ENCODE measurements at places on chromosomes 12 and 14.
A peak's percentile ranks its signal among the peaks of the same experiment; 100 is the strongest.

DNA sequence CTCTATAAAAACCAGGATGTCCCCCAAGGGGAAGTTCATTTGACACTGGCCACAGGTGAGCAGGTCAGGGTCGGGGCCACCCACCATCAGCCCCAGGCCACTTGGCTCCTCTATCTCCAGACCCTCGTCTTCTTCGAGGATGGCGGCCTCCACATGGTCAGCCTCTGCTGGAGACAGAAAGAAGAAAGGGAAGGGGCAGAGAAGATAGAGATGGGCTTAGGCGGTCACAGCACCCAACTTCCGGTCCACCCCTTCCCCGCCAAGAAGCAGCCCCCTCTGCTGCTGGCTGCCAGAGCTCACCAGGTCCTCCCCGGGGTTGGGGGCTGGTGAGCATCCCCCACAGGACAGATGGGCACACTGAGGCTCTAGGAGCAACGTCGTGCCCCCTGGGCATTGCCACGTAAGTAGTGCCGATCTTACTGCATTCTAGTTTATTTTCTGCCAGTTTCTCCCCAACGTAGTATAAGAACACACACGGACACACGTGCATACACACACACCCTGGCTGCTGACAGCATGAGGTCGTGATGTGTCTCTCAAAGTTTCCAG, 14.2 kb downstream of the BCL11B start:
- no peak for DNase-seq

DNA sequence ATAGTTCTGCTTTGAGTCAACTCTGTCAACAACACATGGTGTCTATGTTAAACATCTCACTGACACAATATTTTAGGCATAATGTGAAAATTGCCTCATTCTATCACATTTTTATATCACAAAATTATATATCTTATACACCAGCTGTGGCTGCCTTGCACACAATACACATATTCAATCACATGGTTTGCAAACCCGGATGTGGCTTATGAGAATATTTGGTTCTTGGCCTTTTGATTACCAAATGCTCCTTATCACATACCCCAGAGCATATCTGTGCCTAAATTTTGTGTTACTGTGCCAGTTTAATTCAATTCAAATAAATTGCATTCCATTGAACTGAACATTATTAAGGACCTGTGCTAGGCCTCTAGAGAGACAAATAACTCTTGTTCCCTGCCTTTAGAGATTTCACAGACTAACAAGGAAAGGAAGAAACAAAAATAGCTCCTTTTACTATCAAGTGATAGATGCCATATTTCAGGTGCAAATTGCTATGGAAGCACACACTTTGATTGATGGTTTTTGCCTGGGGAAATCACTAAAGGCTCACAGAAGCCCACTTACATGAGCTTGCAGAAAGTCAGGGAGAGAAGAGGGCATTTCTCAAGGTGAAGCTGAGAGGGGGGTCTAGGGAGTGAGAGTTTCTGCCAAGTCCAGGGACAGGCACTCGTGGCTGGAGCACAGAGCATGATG, 63.4 kb downstream of the PPP1R36 start:
- no peak for DNase-seq

DNA sequence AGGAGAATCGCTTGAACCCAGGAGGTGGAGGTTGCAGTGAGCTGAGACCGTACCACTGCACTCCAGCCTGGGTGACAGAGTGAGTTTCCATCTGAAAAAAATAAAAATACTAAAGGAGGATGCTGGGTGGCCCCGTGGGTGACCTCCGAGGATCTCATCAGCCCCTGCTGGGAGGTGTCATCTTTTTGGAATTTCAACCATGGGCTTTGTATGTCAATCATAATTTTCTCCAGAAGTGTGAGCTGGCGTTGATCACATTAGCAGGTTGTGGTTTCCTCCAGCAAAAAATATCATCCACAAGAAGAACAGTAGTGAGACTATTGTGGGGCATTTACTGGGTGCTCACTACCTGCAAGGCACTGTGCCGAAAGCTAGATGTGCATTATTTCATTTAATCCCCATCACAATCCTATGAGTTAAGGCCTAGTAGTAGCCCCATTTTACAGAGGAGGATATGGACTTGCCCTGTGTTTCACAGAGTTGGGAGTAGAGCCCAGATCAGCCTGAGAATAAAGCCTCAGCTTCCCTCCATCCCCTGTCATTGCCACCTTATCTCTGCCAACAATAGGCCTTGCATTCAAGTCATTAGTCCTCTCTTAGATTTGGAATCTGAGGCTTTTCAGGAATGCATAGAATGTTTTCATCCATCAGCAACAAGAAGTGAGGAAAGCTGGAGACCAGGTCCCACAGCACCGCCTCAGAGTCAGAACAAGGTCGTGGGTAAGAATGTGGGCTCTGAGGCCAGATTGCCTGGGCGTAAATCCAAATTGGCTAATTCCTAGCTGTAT, 39.8 kb downstream of the SVOP start:
- peak; percentile 63 for DNase-seq

DNA sequence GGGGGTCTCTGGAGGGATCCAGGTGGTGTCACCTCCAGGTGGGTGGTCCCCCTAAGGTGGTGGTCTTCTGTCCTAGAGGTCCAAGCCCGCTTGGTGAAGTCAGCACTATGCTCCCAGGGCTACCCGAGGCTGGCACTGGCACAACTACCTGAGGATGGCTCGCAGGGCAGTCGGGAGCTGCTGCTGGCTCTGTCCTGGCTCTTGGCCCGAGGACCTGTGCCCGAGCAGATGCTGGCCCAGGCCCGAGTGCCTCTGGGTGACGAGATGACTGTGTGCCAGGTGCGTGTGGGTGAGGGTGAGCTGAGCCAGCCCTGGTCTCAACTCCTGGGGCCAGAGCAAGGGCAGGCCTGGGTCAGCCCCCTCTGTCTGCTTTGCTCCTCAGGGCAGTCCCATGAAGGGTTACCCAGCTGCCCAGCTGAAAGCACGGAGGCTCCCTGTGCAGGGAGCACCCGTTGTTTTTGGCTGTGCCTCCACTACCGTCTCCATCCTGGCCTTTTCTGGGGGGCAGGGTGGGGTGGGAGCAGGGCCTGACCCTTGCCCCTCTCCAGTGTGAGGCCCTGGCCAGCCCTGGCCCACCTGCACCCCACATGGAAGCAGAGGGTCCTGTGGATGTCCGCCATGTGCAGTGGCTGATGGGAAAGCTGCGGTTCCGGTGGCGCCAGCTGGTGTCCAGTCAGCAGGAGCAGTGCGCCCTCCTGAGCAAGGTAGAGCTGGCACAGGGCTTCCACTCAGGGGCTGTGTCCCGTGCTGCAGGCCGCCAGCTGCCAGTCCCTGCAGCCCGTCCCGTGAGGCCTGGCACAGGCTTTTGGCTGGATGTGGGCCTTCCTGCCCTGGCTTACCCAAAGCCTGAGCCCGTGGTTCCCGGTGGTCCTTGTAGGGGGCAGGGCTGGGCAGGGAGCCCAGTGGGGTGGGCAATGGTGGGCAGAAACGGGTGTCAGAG, 1.3 kb downstream of the TEDC1 start:
- no peak for DNase-seq

DNA sequence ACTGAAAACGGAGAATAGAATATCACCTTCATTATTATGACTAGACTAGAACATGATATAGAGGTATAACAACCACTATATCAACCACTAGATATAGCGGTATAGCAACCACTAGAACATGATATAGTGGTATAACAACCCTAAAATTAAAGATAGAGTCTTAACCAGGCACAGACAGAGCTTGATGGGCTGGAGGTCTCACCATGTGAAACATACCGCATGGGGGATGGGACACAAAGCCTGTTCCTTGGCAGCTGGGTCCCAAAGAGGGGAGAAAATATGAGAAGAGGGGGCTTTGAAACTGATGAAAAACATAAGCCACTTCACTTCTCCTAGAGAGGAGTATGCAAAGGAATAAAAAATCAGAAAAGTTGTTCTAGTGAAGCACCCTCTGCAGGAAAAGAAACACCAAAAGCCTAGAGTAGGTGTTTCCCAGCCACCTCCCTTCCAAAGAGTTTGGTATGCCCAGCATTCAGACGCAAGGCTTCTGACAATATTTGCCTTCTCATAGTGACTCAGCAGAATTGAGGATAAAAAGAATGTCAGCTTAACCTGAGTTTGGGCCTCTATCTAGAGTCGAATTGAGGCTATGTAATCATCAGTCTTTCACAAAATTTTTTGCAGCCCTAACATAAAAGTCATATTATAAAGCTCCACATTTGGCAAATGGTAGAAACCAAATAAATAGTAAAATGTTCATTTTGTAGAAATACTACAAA, 316.4 kb downstream of the NOVA1 start:
- peak; percentile 93 for DNase-seq

DNA sequence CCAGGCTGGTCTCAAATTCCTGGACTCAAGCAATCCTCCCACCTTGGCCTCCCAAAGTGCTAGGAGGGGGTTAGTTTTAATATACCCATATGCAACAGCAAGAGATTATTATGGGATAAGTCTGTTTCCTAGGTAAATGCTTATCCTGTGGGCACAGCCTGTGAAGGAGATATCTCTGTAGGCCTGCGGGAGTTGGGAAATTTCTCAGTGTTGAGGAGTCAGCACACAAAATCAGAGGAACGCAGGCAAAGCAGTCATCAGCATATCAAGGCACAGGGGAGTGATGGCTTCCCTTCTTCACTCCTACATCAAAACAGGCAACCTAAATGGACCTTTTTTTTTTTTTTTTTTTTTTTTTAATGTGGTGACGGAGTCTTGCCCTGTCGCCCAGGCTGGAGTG, 20.9 kb upstream of the TMED10 start:
- DNase-seq: no peak

DNA sequence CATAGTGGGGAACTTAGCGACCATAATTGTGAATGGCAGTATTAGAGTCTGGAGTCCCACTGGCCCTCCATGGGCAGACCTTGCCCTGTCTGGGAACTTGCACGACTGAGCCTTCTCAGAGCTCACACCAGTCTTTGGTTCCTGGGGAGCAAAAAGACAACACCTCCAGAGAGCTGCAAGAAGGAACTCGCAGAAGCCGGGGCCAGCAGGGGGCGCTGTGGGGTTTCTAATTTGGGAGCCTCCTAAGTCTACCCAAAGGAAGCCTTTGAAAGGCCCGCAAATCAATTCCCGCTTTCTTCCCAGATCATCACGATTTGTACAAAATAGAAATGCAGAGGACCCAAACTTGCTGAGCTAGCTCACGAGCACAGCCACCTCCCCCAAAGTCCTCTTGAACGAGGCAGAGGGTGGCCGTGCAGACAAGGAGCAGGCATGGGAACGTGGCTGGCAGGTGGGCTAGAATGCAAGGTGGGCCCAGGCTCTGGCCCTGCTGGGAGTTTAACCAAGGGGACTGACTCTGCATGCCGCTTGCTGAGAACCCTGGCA, 46.3 kb upstream of the FBXO21 start:
- peak; percentile 39 for DNase-seq

DNA sequence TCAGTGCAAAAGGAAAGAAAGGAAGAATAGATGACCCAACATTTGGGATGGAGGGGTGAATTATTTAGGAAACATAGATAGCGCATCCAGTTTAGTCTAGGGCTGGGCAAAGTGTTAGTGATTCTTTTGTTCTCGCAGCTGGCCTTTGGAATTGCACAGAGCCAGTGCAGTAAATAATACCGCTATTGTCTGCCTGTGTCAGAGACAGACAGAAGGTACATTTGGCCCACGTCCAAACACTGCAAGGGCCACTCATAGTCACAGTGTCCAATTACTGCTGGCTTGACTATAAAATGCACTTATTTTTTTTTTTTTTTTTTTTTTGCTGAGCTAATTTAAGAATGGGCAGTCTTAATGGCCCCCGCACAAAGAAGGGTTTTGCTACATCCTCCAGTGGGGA, 638.6 kb downstream of the BCL11B start:
- DNase-seq: no peak

DNA sequence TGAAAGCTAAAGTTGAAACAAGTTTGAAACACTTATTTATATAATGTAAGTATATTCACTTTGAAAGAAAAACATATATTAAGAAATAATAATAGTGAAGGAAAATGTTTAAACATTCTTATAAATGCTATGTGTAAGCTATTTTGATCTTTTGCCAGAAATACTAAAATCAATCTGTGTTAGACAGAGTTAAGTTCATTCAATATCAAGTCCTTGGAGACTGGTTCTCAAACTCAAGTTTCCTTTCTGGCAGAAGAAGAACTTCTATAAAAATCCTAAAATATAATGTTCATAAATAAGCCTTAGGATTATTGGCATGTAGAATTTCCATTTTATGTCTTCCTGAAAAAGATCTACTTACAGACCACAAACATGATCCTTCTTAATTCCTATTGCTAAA, 45.3 kb downstream of the TAOK3 start:
- DNase-seq: no peak

DNA sequence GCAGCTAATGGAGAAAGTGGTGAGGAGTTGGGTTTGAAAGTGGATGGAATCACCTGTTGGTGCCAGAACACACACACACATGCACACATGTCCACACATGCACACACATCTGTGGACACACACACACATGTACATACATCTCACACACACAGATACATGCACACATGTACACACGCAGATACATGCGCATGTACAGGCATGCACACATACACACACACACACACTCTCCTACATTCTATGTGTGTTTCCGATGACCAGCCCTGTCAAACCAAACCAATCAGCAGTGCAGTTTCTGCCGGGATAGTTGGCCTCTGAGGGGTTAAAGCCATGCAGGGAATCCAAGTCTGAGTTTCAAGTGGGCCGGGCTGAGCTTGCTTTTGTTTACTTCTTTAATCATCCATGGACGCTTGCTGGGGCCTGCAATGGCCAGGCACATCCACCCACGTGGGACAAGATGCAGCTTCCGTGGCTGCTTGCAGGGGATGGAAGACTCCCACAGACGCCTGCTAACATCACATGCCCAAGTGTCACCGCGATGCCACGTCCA, 52.5 kb downstream of the GALNT9 start:
- DNase-seq: no peak

GRCh38 chr12:26028953-26029735, 70.7 kb downstream of the RASSF8 start:
- DNase-seq: peak; percentile 79

GRCh38 chr12:54286042-54287030, 5.8 kb downstream of the HNRNPA1 start:
- no peak for DNase-seq

DNA sequence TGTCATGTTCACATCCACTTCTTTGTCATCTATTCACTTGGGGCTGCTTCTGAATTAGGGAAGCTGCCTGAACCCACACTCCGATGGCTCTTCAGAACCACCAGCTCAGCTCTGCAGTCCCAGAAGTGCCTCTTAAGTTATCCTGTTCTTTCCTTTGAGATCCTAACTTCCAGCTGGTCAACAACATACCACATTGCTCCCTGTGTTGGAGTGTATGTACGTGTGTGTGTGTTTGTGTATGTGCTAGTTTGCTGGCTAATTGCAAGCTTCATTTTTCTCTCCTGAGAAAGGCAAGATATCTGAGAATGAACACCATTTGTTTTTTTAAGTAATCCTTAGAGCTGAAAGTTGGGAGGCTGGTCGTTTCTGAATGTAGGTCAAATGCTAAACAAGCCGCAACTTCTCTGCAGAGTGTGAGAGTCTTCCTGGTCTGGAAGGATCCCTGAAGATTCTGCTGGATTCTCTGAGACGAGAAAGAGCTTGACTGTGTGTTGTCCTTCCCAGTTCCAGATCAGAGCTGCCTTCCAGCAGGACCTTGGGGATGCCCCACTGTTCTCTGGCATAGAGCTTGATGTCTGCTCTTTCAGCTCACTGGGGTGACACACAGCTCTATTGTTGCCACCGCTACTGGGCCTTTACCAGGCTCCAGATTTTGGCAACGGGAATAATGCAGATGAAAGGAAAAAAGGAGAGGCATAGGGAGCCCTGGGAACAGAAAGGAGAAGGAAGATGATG, 839 bp downstream of the GSG1 start:
- DNase-seq: peak; percentile 44

GRCh38 chr12:94987076-94987669, 16.3 kb downstream of the NDUFA12 start:
- no peak for DNase-seq
